Kidney (tissue), 22 donors: ENCODE measurements at places on chromosomes 3 and 15. TPM values are rescaled to one million over a fixed set of nuclear protein-coding genes. Genes with fewer than 3 reads are reported as not detected.

- no peak for DNase-seq
Measured at GRCh38 chr3:123743121-123743520, 141.0 kb downstream of the MYLK start.

DNA sequence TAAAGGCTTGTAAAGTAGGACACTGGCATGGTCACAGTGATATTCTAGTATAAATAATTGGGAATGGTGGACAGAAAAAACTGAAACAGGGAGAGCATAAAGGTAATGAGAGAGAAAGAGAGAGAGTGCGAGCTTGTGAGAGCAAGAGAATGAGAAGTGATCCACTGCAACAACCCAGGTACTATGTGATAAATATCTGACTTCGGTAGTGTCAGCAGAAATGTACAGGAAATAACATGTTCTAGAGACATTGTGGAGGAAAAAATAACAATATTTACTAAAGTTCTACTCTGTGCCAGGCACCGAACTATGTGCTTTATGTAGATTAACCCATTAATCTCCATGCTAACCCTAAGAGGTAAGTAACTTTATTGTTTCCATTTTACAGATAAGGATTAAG, 425.9 kb downstream of the ZBTB20 start:
- no peak for DNase-seq

- no peak for DNase-seq
Measured at GRCh38 chr3:192953926-192954325, 36.3 kb upstream of the MB21D2 start.

Gene GMPPB
- polyA plus RNA-seq, result 25.0 TPM

GRCh38 chr3:17050071-17050470, 165.3 kb downstream of the PLCL2 start:
- DNase-seq, result no peak

DNA sequence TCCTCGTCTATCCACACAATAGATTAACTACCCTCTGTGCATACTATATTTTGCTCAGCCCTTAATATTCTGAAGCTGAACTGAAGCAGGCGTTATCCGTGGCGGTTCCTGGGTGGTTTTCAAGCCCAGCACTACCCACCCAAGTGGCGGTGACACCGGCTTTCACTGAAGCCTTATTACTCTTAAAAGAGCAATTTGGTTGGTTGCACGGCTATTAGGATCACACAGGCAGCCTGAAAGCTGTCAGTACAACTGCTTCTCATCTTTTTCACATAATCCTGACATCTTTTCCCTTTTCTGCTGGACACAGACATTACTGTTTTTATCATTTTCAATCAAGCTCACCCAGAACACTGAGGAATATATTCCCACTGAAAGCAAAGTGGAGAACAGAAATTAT, 525.3 kb upstream of the ZNF717 start:
- no peak for DNase-seq

- no peak for DNase-seq
Measured at GRCh38 chr3:48879307-48879993, 19.2 kb downstream of the SLC25A20 start.

GRCh38 chr3:99753268-99753975, 64.2 kb upstream of the CMSS1 start:
- peak; percentile 84 for DNase-seq

Gene CAPN3
- polyA plus RNA-seq, result 39.7 TPM

GRCh38 chr3:37997791-37998370, 7.3 kb downstream of the VILL start:
- DNase-seq, result no peak

GRCh38 chr3:52518723-52519444, 14.8 kb downstream of the NT5DC2 start:
- DNase-seq, result peak; percentile 43

DNA sequence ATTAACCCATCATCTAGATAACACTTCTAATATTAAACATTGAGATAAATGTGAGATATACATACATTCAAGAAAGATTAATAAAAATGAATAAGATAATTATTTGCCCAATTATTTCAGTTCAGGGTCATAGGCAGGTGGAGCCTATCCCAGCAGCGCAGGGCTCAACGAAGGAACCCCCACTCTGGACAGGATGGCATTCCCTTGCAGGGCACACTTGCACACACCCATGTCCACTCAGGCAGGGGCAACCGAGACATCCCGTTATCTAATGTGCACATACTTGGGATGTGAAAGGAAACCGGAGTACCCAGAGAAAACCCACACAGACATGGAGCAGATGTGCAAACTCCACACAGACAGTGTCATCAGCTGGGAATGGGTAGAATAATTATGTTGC, 175.4 kb upstream of the CMC1 start:
- DNase-seq, result no peak

- peak; percentile 93 for DNase-seq
Measured at GRCh38 chr3:52052831-52053306, 3.5 kb downstream of the DUSP7 start.

Gene WDR72
- polyA plus RNA-seq, result 60.0 TPM

Gene PHLDB2
- polyA plus RNA-seq, result 28.0 TPM

GRCh38 chr3:164460851-164461250, 617.4 kb downstream of the SI start:
- no peak for DNase-seq

GRCh38 chr15:49622561-49622960, 1.7 kb downstream of the DTWD1 start:
- no peak for DNase-seq

Gene GP5
- polyA plus RNA-seq, result not detected

GRCh38 chr15:32679298-32679690, 37.8 kb downstream of the SCG5 start:
- no peak for DNase-seq

DNA sequence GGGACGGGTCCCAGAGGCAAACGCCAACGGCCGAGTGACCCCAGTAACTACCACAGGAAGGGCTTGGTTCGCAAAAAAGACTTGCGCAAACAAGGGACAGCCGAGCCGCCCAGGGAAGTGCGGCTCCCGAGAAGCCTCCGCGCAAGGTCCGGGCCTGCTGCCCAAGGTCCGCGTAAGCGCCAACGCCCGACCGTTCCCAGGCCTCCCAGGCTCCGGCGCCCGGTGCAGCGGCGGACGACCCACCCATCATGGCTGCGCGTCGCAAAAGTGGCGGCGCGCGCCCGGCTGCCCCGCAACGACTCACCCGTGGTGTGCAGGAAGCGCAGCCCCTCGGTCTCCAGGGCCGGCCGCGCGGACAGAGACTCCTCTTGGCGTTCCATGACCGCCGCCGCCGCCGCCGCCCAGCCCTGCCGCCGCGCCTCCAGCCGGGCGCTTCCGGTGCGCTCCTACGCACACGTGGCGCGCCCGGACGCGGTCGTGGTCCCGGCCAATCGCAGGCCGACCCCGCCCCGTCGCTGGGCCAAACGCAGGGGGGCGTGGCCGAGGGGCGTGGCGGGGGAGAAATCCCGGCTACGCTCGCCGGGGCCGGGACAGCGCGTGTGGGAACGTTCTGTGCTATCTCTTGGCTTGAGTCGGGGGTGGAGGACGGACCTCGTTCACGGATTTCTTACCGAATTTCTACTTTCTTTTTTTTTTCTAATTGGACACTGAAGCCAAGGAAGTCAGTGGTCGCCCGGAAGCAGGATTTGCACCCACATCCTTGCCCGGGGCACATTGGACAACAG, at the start of gene SELENOS:
Gene SELENOS, minus strand, starts transcription at position 448 of the 785 bp plus-strand sequence. Its CDS starts 68 bp downstream, at position 380.
- DNase-seq, result peak; percentile 97

DNA sequence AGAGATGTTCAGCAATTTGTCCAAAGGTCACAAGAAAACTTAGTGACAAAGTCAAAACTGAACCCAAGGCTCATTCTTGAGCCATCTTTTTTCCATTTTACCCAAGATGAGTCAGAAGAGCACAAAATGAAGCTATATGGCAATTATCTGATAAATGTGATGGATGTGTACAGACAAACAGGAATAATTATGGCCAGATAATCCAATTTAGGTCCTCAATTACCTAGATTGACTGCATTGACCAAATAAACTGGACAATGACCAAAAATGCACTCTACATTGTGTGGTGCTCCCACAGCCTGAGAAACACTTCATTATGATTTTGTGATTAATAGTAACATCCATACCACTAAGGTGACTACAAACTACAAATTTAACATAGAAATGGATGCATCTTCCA, 1105.8 kb downstream of the IGSF11 start:
- DNase-seq, result no peak

- DNase-seq, result no peak
Measured at GRCh38 chr3:28844298-28845005, 436.4 kb upstream of the RBMS3 start.

- DNase-seq, result no peak
Measured at GRCh38 chr3:38725726-38726419, 76.4 kb upstream of the SCN5A start.

DNA sequence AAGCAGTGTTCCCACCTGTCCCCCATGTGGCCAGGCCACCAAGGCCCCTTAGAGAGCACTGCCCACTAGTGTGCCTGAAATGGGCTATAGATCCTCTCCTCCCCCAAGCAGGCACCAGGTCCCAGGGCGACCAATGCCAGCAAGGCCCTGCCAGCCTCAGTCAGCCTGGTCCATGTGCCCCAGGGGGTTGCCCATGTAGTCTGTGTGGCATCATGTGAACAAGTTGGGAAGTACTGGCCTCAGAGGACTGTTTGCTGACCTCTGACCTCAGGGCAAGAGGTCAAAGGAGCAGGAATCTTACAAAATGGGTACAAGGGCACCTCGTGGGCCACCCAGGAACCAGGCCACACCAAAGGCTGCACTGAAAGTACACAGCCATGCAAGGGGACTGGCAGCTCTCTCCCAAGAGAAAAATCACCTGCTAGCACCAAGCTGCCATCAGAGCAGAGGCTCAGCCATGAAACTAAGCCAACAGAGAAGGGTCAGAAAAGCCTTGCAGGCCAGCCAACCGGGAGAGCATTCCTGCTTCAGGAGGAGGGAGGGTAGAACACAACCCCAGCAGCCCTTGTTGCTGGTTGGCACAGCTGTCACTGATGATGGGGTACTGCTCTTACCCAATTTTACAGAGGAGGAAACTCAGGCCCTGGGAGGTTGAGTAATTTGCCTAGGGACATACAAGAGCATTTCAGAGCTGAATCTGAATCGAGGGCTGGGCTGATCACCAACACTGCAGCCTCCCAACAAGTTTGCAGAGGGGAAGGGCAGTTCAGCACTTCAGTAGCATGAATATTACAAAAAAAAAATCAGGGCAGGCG, 5.2 kb upstream of the FURIN start:
- DNase-seq, result no peak

- DNase-seq, result no peak
Measured at GRCh38 chr3:183226333-183226890, 26.6 kb upstream of the B3GNT5 start.

GRCh38 chr15:66251790-66252684, 1.5 kb downstream of the MEGF11 start:
- DNase-seq, result peak; percentile 79
